ENCODE measurements at places on chromosomes 4 and X.

GRCh38 chrX:38941675-38942074, 140.4 kb downstream of the MID1IP1 start:
- no peak for DNase-seq

DNA sequence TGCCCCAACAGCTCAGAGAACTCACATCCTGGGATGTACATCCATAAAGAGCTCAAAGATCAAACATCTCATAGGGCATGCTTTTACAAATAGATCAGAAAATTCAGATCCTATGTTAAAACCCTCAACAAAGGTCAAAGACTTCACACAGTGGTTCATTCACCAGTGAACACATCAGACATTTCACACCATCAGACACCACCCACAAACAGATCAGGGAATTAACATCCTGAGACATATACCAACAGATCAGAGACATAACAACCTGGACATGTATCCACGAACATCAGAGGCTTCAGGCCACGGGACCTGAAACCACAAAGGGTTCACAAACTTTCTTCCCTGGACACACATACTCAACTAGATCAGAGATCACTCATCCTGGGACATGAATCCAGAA, 23.4 kb downstream of the SUV39H1 start:
- DNase-seq: no peak

- no peak for DNase-seq
Measured at GRCh38 chr4:109912706-109913595, at the start of gene EGF. Gene EGF (plus strand): TSS chr4:109912883. CDS start chr4:109913336, 453 bp downstream.

GRCh38 chrX:146144039-146144438, 326.4 kb downstream of the SLITRK2 start:
- DNase-seq: no peak

DNA sequence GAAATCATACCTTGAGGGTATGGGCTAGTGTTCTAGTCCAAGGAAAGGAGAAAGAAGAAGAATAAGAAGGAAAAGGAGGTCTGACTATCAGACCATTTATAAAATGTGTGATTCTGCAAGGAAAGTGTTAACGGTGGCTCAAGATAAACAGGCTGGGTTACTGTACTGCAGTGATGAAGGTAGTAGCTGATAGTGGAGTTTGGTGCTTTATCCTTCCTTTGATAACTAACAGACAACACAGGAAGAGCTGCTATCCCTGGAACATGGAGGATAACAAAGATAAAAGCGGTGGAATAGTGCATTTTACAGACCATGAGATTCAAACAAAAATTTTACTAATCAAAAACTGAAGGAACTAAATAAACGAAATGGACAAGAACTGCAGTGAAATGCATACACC, 2.6 kb downstream of the UNC5C start:
- no peak for DNase-seq

- no peak for DNase-seq
Measured at GRCh38 chr4:17115583-17115982, 217.1 kb upstream of the LDB2 start.

DNA sequence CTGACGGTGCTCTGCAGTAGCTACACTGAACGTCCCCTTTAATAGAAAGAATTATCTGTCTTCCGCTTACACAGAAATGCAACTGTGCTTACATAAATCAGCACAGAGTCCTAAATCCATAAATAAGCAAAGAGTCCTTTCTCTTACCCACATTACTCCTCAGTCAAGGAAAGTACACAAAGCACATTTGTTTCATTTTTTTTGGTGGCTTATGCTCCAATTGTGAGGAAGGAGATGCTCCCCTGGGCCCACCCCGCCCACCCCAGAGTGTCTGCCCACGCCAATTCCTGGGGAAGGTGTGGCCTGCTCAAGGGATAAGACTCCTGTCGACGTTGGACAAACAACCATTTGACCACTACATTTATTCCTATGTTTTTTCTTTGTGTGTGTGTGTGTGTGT, 53.8 kb downstream of the CPLX1 start:
- no peak for DNase-seq

DNA sequence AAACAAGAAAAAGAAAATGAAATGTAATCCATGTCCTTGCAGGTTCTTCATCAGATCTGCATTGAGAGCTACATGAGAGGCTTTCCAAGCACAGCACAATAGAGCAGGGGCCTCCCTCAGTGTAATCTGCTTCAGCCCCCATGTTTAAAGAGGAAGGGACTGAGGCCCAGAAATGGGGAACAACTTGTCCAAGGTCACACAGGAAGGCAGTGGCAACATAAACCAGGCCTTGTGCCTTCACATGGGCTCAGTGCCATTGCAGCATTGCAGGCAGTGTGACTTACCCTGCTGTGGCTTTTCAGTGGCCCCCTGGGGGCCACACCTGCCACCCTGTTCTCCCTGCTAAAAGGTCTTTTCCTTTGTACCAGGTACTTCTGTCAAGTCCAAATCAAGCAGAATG, 20.9 kb upstream of the CD99L2 start:
- no peak for DNase-seq

GRCh38 chr4:47442980-47443379, 20.5 kb downstream of the COMMD8 start:
- no peak for DNase-seq

DNA sequence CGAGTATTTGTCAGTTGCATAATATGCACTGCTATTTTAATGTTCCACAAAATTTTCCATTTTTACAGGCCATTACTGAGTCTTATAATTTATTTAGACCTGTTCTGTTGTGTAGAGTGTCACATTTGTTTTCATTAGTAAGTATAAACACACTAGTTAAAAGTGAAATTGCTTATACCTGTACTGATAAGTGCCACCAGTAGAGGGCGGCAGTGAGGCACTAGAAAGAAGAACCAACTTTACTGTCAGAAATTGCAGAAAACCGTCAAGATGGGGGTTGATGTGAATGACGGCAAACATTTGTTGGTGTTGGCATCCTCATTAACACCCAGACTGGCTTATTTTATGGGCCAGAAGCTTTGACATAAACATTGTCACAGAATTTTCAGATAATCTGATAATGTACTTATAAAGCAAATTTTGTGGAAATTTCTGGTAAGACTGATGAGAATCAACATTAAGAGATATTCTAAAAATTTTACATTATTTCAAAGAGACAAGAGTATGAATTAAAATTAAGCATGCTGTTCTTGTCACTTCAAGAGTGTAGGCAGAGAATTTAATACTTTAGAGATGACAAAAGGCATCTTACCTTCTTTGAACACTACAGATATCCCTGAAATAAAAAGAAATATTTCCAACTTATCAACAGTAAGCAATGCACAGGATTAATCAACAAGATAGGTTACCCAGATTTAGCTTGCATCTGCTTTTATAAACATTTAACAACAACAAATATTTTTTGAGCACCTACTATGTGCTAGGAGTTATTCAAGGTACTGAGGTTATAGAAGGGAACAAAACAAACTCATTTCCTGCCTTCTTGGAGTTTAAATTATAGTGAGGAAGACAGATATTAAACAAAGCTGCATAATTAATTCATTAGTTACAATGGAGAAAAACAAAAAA, 24.9 kb downstream of the ALPK1 start:
- peak; percentile 88 for DNase-seq

- DNase-seq: no peak
Measured at GRCh38 chrX:149074398-149074797, 430.7 kb downstream of the IDS start.

GRCh38 chr4:117478702-117479101, 393.3 kb upstream of the TRAM1L1 start:
- DNase-seq: no peak

DNA sequence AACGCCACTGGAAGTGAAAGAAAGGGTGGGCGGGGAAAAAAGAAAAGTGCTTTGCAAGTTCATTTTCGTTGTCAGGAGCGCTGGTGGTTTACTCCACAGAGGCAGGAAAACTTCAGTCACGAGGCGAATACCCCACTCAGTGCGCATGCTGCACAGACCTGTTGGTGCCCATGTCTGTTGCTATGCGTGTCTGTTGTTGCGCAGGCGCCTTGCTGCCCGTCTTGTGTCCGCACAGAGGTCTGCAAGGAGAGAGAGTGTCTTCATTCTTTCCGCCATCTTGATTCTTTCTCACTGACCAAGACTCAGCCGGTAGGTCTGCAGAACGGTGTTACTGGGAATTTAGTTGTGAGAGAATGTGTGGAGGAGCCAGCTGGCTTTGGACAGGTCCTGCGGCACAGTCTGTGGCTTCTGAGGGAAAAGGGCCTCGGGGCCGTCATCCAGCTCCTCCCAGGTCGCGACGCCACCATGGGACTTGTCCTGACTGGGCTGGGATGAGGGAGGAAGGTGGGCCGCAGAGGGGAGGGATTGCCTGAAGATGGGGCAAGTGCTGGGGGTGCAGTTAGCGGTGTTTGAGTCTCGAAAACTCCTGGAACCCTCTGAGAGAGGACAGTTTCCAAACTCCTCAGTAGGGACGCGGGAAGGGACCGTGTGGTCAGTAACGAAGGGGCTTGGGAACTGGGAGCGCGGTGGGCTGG, at the start of gene PAGE2:
PAGE2 (plus strand) TSS at position 224 of the 695 bp plus-strand sequence. CDS start 1,003 bp downstream, outside the sequence.
- no peak for DNase-seq

- DNase-seq: no peak
Measured at GRCh38 chr4:41257906-41258305, 1.2 kb downstream of the UCHL1 start.

GRCh38 chr4:45713996-45714395, 409.9 kb downstream of the GABRG1 start:
- DNase-seq: no peak

- DNase-seq: no peak
Measured at GRCh38 chrX:120334151-120334550, 22.9 kb upstream of the TMEM255A start.

- no peak for DNase-seq
Measured at GRCh38 chr4:83618991-83619645, 83.2 kb downstream of the GPAT3 start.

GRCh38 chrX:30702736-30703135, 49.5 kb downstream of the GK start:
- DNase-seq: no peak

DNA sequence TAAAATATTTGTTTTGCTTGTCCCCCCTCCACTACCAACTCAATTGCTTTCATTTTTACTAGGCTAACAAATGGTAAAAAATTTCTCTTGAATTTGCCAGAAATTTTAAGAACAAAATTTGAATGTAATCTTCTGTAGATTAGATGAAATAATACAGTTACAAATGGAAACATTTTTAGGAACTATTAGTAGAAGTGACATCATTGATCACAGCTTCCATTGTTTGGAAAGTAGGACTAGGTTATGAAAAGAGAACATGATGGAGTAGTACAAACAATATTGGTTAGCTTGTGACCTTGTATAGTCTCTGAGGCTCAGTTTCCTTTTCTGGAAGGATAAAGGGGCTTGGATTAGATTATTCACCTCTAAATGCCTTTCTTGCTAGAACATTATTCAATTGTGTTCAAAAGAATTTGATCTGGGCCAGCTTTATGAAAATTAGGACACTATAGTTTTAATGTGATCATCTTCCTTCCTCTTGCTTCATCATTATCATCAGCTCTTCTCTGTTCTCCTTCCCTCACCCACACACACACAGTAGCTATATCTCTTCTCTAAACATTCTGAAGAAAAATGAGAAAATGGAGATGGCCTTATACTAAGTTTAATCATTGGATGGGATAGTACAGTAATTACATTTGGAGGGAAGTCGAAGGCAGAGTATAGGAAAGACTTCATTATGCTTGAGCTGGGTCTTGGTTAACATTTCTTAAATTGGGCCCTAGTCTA, 9.9 kb downstream of the MTMR1 start:
- DNase-seq: no peak

- DNase-seq: no peak
Measured at GRCh38 chrX:71989768-71990426, 79.3 kb downstream of the NHSL2 start.

GRCh38 chrX:20521222-20521621, 254.5 kb upstream of the RPS6KA3 start:
- no peak for DNase-seq

DNA sequence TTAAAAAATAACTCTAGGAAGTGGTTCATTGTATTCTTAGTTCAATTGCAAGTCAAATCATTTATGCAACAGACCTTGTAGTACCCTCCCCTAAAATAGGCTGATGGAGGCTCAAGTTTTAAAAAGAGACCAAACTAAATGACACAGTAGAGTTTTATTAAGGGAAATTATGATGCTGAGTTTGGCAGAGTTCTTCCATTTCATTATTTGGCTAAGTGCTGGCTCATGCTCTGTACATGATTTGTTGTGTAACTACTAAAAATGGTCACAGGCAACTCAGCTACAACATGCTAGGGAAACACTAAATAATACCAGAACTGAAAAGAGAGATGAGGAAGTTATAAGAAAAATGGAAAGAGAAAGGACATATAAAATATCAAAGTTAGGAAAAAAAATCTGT, 96.1 kb upstream of the TFDP3 start:
- DNase-seq: no peak

DNA sequence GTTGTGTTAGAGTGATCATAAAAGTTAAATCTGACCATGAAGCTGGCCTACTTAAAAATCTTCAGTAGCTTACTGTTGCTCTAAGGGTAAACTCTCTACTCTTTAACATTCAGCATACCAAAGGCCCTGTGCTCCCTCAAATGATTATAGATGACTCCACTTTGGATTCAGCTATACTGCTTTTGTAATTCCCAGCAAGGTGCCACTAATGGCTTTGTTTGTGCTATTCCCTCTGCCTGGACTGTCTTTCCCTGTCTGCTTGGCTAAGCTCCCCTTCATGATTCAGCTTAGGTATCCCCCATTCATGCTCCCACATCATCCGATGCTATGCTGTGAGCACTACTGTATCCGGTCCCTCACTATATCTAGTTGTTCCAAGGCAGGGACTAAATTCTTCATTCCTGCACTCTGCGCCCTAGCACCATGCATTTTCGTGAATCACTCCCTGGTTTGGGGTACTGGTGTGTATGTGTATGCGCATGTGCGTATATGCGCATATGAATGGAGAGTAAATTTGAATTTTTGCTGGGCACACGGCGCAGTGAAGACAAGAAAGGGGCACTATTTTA, 453 bp upstream of the PBDC1 start:
- DNase-seq: no peak

DNA sequence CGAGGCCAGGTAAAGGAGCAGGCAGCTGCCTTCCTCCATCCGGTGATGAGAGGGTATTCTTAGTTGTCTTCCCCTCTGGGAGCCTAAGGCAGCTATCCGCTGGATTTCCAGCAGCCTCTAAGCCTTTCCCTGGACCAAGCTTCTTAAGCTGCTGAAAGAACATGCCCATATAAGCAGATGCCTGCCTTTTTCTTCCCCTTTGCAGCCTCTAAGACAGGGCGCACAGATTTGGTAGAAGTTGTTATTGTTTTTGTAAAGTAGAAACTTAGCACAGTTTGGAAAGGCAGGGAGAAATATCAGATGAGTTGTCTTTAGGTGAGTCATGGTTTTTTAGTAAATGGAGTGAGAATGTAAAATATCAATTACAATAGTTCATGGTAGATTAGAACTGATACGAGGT, 210.8 kb downstream of the ARHGAP10 start:
- DNase-seq: no peak

- peak; percentile 33 for DNase-seq
Measured at GRCh38 chr4:80073473-80074008, 512 bp upstream of the ANTXR2 start.

- no peak for DNase-seq
Measured at GRCh38 chr4:185535612-185536410, 504 bp upstream of the PDLIM3 start.

DNA sequence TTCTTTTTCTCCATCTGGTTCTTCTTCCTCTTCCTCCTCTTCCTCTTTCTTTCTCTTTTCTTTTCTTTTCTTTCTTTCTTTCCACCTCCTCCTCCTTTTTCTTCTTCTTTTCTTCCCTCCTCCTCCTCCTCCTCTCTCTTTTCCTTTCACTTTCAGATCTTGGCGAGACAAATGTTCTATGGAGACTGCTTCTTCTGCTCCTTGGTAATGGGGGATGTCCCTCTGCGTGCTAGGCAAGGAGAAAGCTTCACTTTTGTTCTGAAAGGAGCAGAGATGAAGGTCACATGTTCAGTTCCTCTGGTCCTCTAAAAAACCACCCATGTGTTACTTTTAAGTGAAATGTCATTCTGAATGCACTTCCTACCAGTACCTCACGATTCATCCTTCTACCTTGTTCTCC, 33.2 kb downstream of the NBDY start:
- no peak for DNase-seq
